Upper lobe of right lung (tissue), 1 donor: ENCODE measurements at places on chromosomes 13 and 19.

DNA sequence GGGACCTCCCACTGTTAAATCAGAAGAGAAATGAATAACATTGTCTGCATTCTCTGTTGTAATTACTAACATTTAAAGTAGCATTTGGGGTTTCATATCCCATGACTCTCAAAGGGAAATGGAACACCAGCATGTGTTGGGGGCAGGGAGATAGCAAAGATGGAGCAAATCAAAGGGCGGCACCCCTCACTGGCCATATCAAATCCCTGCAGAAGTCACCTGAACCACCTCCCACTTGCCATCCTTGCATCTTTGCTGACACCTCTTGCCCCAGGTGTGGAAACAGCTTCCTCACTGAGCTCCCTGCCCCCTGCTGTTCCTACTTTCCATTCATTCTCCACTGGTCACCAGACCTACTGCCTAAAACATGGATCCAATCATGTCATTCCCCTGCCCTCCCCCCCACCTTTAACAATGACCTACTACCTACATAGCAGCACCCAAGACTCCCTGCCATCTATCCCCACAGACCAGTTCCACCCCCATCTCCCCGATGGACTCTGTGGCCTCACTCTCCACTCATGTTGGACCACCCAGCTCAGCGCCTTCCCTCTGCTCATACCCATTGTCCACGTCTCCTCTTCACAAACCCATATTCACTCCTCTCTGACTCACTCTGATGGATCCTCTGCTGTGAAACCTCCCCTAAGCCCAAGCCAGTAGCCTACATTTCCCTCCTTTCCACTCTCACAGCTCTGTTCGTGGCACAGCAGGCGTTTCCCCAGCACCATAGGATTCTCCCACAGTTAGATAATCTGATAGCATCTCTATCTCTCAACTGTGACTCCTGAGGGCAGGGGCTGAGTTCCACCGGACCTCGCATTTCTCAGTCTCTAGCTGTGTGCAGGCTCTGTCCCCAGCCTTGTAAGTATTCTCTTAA, 55.9 kb downstream of the DLEU7 start:
- no peak for DNase-seq

DNA sequence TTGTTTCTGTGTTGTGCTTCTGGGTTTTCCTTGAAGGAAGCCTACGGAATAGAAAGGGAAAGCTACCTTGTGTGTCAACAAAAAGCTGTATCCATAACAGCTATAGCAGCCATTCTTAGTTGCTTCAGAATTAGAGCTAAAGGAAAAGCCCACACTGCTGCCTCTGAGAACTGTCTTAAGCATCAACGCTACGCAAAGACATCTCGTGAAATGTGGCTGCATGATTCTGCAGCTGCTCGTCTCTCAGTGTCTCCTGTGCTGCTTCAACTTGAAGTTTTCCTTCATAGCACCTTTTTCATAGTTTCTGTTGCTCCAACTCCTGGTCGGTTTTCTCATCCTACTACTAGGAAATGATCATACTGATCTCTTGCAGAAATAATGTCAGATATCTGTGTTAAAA, 140.9 kb upstream of the MAB21L1 start:
- DNase-seq: no peak

- no peak for DNase-seq
Observed at GRCh38 chr19:54063350-54064116, at the start of gene VSTM1. VSTM1 (minus strand) TSS chr19:54063897; CDS start chr19:54063777, 120 bp downstream.

DNA sequence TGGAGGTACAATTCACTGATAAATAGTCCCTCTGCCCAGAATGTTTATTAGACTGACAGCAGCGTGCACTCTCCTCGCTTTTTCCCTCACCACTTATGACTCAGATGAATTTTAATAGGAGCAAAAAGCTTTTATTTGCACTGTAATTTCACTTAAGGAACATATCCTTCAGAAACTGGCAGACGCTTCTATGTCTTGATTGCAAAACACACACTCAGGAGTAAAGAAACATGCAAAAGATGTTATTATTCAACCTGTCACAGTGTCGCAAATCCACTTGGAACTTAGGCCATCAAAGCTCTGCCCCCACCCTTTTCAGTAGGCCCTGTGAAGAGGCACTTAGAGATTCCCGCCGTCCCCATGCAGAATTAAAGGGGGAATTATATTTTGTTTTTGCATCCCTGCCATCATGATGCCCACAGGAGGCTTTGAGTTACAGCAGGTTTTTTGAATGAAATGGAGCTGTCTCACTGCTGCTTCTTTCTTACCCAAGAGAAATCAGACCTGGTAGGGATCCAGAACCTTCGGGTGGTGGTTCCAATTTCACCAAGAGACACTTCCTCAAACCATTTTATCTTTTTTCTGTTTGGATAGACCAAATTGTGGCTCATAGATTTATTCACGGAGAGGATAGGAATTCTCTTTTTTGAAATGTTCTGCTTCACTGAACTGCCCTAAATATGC, 74.5 kb downstream of the GGACT start:
- DNase-seq: no peak

DNA sequence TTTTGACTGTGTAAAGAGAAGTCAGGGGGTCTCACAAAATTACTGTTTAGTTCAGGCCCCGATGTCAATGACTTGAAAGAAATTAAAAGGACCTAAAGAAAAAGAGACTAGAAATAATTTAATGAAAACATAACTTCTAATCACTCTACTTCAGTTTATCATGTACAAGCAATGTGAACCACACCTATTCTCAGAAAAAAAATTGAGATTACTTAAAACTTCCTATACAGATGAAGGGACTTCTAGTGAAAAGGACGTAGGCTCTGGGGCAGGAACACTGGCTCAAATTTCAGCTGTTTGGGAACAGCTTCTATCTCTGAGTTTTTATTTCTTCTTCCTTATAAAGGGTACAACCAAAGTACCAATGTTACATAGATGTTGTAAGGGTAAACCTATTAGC, 38.0 kb downstream of the TPT1 start:
- DNase-seq: no peak

GRCh38 chr13:25406377-25406776, 34.6 kb downstream of the ATP8A2 start:
- no peak for DNase-seq

- DNase-seq: no peak
Observed at GRCh38 chr19:58328999-58329398, 2.2 kb downstream of the ZSCAN22 start.

- no peak for DNase-seq
Observed at GRCh38 chr13:23288995-23289394, 108.2 kb downstream of the SGCG start.

DNA sequence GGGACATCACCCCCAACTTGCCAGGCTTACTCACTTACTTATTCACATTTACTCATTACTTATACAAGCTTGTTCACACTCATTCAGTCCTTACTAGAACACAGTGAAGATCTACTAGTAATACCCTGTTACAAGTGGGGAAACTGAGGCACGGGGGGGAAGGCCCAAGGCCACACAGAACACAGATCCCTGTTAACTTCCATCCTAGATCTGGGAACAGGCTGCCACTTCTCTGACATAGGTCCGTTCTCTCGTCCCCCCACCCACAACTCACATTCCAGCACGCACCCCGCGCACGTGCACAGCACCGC, 1.5 kb upstream of the NRTN start:
- no peak for DNase-seq

GRCh38 chr19:6890938-6891337, 3.6 kb downstream of the ADGRE1 start:
- DNase-seq: no peak

- DNase-seq: no peak
Observed at GRCh38 chr19:16104722-16105121, 7.0 kb upstream of the RAB8A start.

- no peak for DNase-seq
Observed at GRCh38 chr13:45162821-45163220, 38.0 kb downstream of the KCTD4 start.

- no peak for DNase-seq
Observed at GRCh38 chr19:27858981-27859581, 1353.9 kb downstream of the UQCRFS1 start.

- DNase-seq: no peak
Observed at GRCh38 chr13:40031031-40031430, 375.6 kb downstream of the COG6 start.

DNA sequence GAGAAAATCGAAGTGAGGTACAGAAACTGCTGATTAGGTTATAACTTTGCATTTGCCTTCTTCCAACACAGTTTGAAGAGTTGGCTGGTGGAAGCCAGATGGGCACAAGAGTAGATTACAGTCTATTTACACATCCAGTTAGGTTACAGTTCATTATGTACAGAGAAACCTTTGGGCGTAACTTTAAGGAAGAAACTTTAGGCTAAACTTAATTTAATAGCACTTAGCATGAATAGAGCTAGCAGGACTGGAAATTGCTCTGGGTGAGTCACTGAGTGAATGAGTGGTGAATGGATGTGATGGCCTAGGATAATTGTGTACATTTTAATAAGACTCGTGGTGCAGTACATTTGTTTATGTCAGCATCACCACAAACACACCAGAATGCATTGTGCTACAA, 62.9 kb upstream of the KLHL1 start:
- no peak for DNase-seq

- no peak for DNase-seq
Observed at GRCh38 chr13:84645196-84646012, 763.1 kb upstream of the SLITRK1 start.
